CD4-positive, alpha-beta T cell treated with Interleukin-15 for 4 hours (primary cell): ENCODE measurements at places on chromosomes 4 and X.

DNA sequence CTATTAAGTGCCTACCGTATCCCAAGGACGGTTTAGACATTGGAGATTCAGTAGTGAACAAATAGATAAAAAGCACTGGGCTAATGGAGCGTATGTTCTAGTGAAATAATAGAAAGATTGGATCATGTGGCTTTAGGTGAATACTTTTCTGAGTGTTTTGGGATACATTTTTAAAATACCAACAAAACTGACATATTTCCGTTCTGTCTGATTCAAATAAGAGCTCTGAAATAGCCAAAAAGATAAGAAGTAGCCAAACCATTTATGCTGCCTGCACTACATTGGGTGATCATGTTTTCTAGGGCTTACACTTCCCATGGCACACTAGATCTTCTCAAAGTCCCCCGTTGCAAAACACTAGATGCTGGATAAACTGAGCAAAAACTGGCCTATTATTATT, 14.2 kb downstream of the IGFBP7 start:
- no peak for DNase-seq

DNA sequence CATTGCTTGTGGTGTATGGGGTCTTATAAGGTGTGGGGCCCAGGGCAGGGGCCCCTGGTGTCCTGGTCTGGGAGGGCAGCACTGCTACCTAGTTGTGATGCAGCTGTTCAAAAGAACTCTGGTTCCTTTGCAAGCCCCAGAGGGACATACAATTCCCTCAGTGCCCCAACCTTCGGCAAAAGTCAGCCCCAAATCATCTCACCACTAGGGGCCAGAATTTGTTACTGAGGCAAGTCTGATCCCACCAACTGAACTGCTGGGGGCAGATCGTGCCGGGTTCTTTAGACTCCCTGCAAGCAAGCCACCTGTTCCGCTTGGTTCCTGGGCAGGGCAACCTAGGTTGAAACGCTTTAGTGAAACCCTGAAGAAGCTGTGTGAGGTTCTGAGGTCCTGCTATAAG, 180.1 kb upstream of the S100G start:
- DNase-seq: no peak

GRCh38 chr4:163693211-163693610, 198.7 kb downstream of the TMA16 start:
- no peak for DNase-seq

GRCh38 chr4:14110407-14110806, 482.9 kb upstream of the BOD1L1 start:
- DNase-seq: no peak

DNA sequence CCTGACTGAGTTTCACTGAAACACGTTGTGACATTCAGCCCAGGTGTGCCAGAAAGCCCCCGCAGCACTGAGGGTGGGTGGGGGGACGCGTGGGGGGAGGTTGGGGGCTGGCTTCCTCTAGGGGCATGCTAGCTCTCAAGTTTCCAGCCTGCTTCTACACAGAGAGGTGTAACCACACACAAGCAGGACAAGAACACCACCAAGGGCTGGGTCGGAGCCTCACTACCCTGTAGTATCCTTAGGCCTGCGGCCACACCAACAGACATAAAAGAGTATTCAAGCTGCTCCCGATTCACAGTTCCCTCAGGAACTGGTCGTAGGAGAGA, 1.8 kb downstream of the USP46 start:
- no peak for DNase-seq

DNA sequence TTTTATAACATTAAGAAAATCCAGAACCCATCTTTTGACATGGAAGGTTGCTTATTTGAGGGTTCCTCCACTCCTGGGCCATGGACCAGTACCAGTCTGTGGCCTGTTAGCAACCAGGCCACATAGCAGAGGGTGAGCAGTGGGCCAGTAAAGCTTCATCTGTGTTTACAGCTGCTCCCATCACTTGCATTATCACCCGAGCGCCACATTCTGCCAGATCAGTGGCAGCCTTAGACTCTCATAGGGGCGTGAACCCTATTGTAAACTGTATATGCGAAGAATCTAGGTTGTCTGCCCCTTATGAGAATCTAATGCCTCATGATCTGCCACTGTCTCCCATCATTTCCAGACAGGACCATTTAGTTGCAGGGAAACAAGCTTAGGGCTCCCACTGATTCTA, 58.6 kb downstream of the NDST4 start:
- DNase-seq: no peak

DNA sequence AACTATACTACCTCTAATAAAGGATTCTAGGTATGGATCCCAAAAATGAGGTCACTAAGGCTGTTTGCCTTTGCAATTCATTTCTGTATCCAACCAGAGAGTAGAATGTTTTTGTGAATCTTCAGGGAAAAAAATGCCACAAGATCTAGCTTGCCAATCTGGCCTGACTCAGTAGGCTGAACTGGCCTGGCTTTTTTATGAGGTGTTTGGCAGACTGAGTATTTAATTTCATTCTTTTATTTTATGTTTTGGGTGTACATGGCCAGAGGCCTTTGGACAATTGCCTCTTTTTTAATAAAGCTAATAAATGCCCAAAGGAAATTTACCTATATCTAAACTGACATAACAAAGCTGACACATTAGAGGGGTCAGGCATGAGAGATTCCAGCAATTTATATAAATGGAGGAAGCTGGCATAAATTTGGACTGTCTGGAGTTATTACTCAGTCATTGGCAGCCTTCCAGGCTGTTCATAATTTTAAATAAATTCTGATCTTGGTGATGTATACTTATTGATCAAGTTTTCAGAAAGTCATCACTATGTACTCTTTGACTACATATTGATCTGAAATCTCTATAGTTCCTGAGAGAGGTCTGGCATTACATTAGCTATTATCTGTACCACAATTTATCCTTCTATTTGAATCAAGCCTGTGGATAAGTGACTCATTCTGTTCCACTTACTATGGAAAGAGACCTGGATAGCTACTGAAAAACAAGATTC, 376.4 kb upstream of the NOCT start:
- no peak for DNase-seq

GRCh38 chrX:136907621-136908020, 27.1 kb upstream of the RBMX start:
- no peak for DNase-seq

DNA sequence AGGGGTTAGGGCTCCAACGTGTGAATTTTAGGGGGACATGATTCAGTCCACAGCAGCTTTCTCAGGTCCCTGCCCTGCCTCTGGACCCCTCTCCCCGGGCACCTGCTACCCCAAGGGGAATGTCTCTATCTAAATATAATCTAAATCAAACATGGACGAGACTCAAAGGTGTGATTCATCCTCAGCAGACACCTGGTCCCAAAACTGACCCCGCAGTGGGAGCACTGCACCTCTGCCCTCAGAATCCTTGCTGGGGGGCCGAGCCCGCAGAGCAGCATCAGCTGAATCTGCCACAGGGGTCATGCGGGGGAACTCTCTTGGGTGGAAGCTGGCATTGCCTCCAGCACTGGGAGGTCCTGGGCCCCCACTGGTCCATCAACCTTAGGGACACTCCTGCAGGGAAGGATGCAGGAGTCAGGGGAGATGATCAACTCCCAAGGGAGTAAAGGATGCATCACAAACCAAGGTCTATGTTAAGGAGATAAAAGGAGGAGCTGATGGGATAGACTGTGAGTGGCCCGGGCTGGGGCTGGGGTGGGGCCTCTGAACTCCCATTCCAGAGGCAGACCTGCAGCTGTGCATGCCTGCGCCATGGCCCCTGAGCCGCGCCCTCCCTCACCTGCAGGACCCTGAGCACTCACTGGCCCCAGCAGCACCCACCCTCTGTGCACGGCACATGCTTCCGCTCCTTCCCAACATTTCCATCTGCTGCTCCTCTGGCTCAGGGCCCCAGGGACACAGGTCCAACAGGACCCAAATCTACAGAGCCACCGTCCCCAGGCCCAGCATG, 54.0 kb downstream of the ADRA2C start:
- no peak for DNase-seq

DNA sequence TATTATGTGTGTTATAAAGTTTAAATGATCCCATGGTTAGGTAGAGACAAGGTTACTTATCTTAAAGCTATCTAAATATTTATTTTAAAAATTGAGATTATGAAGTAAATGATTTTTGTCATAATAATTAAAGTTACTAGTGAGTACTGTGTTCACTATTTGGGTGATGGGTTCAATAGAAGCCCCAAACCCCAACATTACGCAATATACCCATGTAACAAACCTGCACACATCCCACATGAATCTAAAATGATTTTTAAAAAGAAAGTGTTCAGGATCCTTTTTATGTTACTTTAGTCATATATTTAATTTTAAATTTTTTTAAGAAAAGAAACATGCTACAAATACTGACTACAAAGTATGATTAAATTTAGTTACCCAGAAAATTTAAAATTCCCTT, 193.9 kb downstream of the TLL1 start:
- DNase-seq: no peak

- DNase-seq: no peak
These were observed 162.6 kb upstream of the FAM47A start for GRCh38 chrX:34294665-34295064.

- no peak for DNase-seq
These were observed 103.8 kb downstream of the USP46 start for GRCh38 chr4:52555356-52555716.

GRCh38 chrX:24498181-24498580, 33.1 kb downstream of the PDK3 start:
- peak; percentile 19 for DNase-seq

DNA sequence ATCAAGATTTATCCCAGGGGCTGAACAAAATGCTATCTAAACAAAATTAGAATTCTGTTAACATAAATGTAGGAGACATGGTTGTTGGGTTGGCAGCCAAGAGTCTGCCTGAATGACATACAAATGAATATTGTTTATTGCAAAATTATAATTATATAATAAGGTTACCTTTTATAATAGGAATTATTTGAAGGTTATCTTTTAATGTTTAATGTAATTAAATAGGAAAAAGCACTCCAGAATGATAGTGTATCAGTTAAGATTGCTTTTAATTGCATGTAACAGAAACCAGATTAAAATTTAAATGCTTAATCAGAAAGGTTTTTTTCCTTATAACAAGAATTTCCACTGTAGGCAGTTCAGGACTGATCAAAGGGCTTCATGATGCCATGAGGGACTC, 42.0 kb upstream of the STPG2 start:
- DNase-seq: no peak

DNA sequence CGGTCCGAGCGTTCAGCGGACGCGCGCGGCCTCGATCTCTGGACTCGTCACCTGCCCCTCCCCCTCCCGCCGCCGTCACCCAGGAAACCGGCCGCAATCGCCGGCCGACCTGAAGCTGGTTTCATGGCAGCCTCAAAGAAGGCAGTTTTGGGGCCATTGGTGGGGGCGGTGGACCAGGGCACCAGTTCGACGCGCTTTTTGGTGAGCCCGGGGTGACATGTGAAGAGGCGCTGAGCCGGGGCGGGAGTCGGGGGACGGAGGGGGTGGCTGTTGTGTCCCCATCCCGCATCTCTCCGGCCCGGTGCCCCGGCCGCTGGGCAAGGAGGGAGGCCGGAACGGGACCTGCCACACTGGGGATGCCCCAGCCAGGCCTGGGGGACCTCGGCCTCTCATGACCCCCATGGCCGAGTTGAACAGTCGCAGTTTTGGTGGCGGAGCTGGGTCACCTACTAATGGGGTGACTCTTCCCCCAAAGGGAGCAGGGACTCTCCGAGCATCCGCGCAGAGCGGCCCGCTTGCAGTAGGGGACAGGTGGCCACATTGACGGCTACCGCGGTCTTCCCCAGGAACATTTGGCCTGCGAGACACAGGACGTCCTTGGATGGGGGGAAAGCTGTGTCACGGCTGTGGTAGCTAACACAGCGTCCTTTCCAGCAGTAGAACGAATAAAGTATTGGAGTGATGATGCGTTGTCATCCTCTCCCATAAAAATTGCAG, at the start of gene GK:
Gene GK (plus strand): TSS at position 9 of the 717 bp plus-strand sequence. CDS start 115 bp downstream, at position 124.
- no peak for DNase-seq

DNA sequence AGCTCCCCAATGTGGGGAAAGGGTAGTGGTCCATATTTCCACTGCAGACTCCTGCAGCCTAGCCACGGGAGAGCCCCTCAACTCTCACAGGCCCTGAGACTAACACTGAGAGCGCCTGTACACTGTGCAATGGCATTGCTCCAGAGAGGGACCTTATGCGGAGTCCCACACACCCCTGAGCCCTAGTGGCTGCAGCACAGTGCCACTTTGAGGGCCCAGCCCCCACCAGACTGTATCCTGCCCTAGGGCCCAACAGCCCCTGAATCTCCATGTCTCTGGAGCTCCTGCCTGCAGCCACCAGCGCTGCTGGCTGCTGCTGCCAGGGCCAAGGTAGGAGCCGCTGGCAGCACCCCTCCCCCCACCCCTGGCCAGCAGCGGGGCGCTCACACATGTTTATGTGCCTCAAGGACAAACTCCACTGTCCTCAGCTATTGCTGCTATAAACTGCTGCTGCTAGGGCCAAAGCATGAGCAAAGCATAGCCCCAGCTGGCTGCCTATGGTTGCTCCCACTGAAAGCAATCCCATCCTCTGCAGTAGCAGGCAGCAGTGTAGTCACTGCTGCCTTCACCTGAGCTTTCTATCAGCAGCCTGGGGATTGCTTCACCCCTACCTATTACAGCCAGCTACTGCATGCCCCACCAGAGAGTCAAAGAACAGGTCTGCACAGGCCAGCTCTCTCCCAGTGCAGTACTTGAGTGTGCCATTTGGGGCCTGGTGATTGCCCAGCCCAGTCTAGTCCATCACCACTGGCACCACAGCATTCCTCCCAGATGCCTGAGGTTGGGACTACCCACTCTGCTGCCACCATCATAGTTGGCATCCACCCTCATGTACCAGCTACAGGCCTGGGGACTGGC, 24.3 kb downstream of the TMEM154 start:
- DNase-seq: no peak

DNA sequence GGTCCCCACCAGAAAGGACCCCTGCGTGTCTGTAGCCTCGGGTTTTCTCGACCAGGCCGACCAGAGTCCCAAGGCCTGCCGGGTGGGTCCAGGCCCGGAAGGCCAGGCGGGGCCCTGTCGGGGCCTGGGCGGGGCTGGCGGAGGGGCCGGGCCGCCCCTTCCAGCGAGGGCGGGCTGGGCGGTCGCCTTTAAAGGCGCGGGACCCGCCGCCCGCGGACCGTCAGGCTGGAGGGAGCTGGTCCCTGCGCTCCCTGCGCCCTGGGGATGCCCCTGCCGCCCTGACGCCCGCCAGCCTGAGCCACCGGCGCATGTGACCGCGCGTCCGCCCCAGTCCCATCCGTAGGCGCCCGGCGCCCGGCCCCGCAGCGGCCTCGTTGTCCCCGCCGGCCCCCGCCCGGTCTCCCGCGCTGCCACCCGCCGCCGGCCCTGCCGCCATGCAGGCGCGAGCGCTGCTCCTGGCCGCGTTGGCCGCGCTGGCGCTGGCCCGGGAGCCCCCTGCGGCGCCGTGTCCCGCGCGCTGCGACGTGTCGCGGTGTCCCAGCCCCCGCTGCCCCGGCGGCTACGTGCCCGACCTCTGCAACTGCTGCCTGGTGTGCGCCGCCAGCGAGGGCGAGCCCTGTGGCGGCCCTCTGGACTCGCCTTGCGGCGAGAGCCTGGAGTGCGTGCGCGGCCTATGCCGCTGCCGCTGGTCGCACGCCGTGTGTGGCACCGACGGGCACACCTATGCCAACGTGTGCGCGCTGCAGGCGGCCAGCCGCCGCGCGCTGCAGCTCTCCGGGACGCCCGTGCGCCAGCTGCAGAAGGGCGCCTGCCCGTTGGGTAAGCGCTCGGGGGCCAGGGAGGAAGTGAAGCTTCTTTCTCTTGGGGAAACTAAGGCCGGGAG, at the start of gene HTRA3:
Gene HTRA3 (plus strand): TSS at position 220 of the 883 bp plus-strand sequence. CDS start 215 bp downstream, at position 435.
- DNase-seq: no peak

- DNase-seq: no peak
These were observed 303.1 kb downstream of the ARHGAP24 start for GRCh38 chr4:85777908-85778631.
